Mesothelial cell of epicardium (in vitro differentiated cells): ENCODE measurements at places on chromosomes 2 and 18. TPM values are rescaled to one million over a fixed set of nuclear protein-coding genes. Genes with fewer than 3 reads are reported as not detected.

The OTOS gene
- total RNA-seq, result not detected in 3 replicates

The POMC gene
- 0.29 TPM in 1 of 3 replicates, not detected in the others for total RNA-seq

GRCh38 chr2:196200557-196200956 lies 29.2 kb upstream of the STK17B start:
- H3K36me3 ChIP-seq, result no peaks in the 10 kb centered on the region
- no peak overlapping the region for H3K4me3 ChIP-seq
- no peaks in the 10 kb centered on the region for H3K4me1 ChIP-seq
- DNase-seq, result no peak
- no peak overlapping the region for H3K27ac ChIP-seq

GRCh38 chr2:226798422-226799210 lies 1.0 kb downstream of the IRS1 start:
- peaks cover 20% of the 10 kb centered on the region for H3K36me3 ChIP-seq
- H3K4me3 ChIP-seq, result peak overlapping the region; percentile 91
- peak; percentile 30 for DNase-seq
- H3K27me3 ChIP-seq, result peaks cover 2% of the 10 kb centered on the region
- peak overlapping the region; percentile 94 for H3K27ac ChIP-seq
- peaks cover 61% of the 10 kb centered on the region for H3K4me1 ChIP-seq

- no peaks in the 10 kb centered on the region for H3K27me3 ChIP-seq
- H3K27ac ChIP-seq, result no peak overlapping the region
- no peak for DNase-seq
Measured at GRCh38 chr2:180505203-180505602, 475.2 kb upstream of the UBE2E3 start.

DNA sequence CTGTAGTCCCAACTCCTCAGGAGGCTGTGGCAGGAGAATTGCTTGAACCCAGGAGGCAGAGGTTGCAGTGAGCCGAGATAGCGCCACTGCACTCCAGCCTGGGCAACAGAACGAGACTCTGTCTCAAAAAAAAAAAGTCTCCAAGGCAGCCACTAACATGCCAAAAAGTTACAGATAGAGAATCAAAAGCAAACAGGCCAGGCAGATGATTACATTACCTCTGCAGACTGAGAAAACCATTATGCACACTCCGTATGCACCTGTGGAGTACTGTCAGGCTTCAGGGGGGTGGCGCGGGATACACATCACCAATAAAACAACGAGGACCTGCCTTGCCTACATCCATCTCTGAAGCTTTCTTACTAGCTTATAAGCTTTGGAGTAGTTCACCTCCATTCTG lies 10.3 kb downstream of the STAM2 start:
- H3K4me1 ChIP-seq, result peaks cover 11% of the 10 kb centered on the region
- H3K36me3 ChIP-seq, result peaks cover 17% of the 10 kb centered on the region
- no peak overlapping the region for H3K4me3 ChIP-seq
- H3K27me3 ChIP-seq, result no peaks in the 10 kb centered on the region
- H3K27ac ChIP-seq, result no peak overlapping the region

GRCh38 chr2:211468877-211469663 lies 912.7 kb downstream of the CPS1 start:
- no peak for DNase-seq
- peaks cover 11% of the 10 kb centered on the region for H3K4me1 ChIP-seq
- no peaks in the 10 kb centered on the region for H3K27me3 ChIP-seq
- H3K27ac ChIP-seq, result no peak overlapping the region
- no peak overlapping the region for H3K4me3 ChIP-seq

DNA sequence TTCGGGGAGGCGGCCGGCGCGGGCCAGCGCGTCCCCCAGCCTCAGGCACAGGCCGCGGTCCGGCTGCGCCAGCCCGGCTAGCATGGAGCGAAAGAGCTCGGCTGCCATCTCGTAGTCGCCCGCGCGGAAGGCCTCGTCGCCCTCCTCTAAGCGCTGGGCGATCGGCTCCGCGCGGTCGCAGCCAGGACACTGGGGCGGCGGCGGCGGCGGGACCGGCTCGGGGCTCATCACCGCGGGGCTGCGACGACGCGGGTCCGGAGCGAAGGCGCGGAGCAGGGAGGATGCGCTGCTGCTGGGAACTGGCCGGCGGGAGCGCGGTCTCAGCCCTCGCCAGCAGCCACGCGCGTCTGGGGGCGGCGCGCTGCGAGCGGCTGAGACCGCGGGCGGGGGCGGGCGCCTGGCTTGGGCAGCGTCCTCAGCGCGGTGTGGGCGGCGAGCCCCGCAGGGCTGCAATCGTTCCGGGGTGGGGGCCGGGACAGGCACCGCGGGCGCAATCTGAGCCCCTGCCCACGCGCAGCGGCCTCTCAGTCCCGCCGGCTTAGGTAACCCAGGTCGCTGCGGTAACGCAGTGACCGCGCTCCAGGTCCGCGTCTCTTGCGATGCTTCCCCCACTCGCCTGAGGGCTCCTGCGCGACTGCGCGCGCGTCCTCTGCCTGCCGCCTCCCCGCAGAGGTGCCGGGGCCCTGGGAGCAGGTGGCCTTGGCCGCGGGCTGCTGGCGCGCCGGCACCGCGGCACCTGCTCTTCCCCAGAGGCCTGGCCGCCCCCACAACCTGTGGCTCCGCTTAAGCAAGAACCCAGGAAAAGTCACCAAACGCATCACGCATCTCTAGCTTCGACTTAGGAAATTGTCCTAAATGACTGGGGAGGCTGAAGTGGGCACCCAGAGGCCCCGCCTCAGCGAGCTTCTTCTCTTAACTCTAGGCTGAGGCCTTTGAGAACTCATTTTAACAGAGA lies at the start of gene LONRF2:
LONRF2 (minus strand) TSS at position 636 of the 955 bp plus-strand sequence; CDS start at position 228, 408 bp downstream.
- H3K4me1 ChIP-seq, result peaks cover 10% of the 10 kb centered on the region
- DNase-seq, result peak; percentile 30
- peaks cover 53% of the 10 kb centered on the region for H3K27me3 ChIP-seq
- peaks cover 20% of the 10 kb centered on the region for H3K36me3 ChIP-seq

The RGPD3 gene
- total RNA-seq, result 0.09 to 0.18 TPM (median 0.18 TPM) in 3 replicates

DNA sequence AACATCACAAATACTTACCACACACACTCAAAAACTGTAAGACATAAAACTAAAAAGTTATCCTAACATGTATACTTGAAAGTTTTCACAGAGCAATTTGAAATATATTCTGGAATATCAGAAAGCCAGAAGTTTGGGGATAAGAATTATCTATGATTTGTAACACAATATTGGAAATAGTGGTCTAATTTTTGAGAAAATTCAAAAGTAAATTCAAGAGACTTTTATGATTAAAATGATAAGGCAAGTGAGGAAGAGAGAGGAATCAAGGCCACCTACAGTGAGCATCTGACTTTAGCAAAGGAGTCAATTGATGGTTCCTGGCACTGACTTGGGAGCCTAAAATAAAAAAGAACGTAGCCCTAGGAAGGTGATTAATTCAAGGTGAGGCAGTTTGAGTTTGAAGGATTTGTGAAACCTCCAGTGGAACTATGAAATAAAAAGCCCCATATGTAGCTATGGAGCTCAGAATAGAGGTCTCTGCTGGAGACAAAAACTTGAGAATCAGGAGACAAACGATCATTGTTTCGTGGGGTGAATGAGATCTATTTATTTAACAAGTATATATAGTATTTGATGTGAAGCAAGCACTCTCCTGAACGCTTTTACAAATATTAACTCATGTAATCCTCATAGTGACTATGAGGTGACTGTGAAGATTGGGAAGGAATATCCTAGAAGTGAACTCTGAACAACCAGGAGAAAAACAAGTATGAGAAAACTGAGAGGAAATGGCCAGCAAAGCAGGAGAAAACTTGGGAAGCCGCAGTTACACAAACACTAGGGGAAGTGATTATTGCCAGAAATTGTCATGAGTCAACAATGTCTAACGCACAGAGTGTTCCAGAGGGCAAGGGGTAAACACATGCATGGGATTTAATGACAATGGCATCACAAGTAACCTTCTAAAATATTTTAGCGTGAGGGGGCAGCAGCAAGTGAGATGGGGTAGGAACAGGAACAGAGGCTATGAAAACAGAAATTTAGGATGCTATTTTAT lies 12.8 kb downstream of the TFPI start:
- no peaks in the 10 kb centered on the region for H3K27me3 ChIP-seq
- peaks cover 47% of the 10 kb centered on the region for H3K4me1 ChIP-seq
- peak overlapping the region; percentile 68 for H3K27ac ChIP-seq
- H3K4me3 ChIP-seq, result no peak overlapping the region

DNA sequence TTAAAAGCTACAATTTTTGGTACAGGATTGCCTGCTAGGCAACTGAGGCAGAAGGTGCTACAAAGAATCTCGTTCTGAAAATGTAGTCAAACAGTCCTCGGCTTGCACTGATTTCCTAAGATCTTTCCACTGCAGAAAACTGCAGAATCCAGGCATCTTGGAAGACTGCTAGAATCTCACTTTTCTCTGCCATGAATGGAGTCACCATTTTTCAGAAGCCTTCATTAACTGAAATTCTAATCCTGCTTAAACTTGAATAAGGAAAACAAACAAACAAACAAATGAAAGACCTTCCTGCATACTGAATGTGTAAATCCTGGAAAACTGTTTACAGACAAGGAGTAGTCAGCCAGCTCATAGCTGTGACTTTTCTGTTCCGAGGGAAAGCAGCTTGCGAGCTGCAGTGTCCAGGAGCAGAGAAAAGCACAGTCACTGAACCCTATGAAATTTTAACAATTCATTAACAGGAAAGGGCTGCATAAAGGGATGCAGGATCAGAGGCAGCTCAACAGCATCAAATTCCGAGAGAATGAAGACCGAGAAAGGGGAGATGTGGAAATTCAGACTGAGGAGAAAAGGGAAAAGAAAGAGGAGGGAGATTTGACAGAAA lies 210.5 kb upstream of the PIK3C3 start:
- no peaks in the 10 kb centered on the region for H3K36me3 ChIP-seq
- peak overlapping the region; percentile 5 for H3K4me3 ChIP-seq
- no peaks in the 10 kb centered on the region for H3K27me3 ChIP-seq
- H3K4me1 ChIP-seq, result peaks cover 7% of the 10 kb centered on the region
- DNase-seq, result no peak

- no peak overlapping the region for H3K4me3 ChIP-seq
- H3K4me1 ChIP-seq, result no peaks in the 10 kb centered on the region
- H3K27ac ChIP-seq, result no peak overlapping the region
- no peaks in the 10 kb centered on the region for H3K27me3 ChIP-seq
- H3K36me3 ChIP-seq, result no peaks in the 10 kb centered on the region
Measured at GRCh38 chr2:61647044-61647443, 108.9 kb upstream of the XPO1 start.

GRCh38 chr18:57806201-57806977 lies 3.3 kb upstream of the ATP8B1 start:
- no peak overlapping the region for H3K4me3 ChIP-seq
- H3K36me3 ChIP-seq, result no peaks in the 10 kb centered on the region
- H3K27ac ChIP-seq, result no peak overlapping the region
- peaks cover 22% of the 10 kb centered on the region for H3K4me1 ChIP-seq

DNA sequence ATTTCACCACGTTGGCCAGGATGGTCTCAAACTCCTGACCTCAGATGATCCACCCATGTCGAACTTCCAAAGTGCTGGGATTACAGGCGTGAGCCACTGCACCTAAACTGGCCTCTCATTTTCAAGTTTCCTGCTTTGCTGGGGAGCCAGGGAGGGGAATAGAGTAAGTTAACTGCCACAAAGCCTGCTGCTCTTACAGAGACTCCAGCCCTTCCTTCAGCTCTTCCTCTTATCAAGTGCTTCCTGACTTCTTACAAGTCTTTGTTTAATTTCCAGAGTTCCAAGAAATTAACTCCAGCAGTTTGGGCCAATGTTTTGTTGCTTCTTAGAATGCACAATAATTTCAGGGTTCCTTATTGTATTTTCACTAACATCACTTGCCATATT lies 24.3 kb upstream of the UBE2F start:
- H3K4me1 ChIP-seq, result peaks cover 18% of the 10 kb centered on the region
- H3K4me3 ChIP-seq, result no peak overlapping the region

DNA sequence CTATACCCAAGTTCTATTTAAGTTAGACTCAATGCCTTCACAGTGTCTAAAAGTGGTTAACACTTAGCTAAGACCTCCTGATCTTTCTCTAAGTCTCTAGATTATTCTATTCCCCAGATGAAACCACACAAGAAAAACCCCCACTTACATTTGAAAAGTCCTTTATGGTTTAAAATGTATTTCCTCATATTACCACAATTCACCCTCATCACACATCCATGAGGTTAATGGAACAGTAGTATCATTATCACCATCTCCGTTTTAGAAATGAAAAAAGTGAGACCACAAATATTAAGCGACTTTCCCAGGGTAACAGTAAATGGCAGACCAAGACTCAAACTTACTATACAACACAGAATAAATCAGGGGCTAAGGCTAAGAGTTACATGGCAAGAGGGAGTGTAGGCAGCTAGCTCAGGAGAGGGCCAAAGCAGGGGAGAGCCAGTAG lies 28.6 kb downstream of the EPG5 start:
- peaks cover 40% of the 10 kb centered on the region for H3K36me3 ChIP-seq
- H3K4me1 ChIP-seq, result no peaks in the 10 kb centered on the region
- no peak for DNase-seq
- no peak overlapping the region for H3K27ac ChIP-seq
- no peak overlapping the region for H3K4me3 ChIP-seq

DNA sequence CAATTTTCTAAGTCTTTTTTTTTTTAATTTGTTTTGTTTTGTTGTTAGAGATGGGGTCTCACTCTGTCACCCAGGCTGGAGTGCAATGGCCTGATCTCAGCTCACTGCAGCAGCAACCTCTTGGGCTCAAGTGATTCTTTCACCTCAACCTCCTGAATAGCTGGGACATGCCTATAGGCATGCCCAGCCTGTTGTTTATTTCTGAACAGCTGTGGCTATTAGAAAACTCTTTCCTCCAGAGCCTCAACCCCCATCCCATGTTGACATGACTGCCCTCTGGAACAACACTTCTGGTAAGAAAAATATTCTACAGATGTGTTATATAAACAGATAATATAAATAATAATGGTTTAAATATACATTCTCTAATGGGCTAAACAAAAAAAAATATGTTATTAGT lies 44.4 kb upstream of the TWSG1 start:
- no peak for DNase-seq
- no peak overlapping the region for H3K27ac ChIP-seq
- H3K36me3 ChIP-seq, result peaks cover 11% of the 10 kb centered on the region
- no peak overlapping the region for H3K4me3 ChIP-seq
- no peaks in the 10 kb centered on the region for H3K27me3 ChIP-seq

GRCh38 chr2:175175320-175175719 lies 6.2 kb downstream of the ATP5MC3 start:
- H3K27ac ChIP-seq, result no peak overlapping the region
- no peak for DNase-seq
- H3K4me3 ChIP-seq, result no peak overlapping the region

The FNDC4 gene
- 8.1 to 8.4 TPM (median 8.4 TPM) in 3 replicates for total RNA-seq

- no peak overlapping the region for H3K27ac ChIP-seq
- peaks cover 14% of the 10 kb centered on the region for H3K4me1 ChIP-seq
- no peak for DNase-seq
- H3K27me3 ChIP-seq, result no peaks in the 10 kb centered on the region
- peaks cover 12% of the 10 kb centered on the region for H3K36me3 ChIP-seq
Measured at GRCh38 chr2:144630459-144631215, 110.7 kb upstream of the ZEB2 start.
